ENCODE measurements at places on chromosomes 5 and 9. TPM values are rescaled to one million over a fixed set of nuclear protein-coding genes. Genes with fewer than 3 reads are reported as not detected.

- H3K27me3 ChIP-seq: no peaks in the 10 kb centered on the region
- H3K4me3 ChIP-seq: no peak overlapping the region
- H3K27ac ChIP-seq: no peak overlapping the region
- DNase-seq: no peak
- no peaks in the 10 kb centered on the region for H3K36me3 ChIP-seq
- no peaks in the 10 kb centered on the region for H3K4me1 ChIP-seq
Observed at GRCh38 chr5:77751328-77752023, 24.7 kb downstream of the TBCA start.

DNA sequence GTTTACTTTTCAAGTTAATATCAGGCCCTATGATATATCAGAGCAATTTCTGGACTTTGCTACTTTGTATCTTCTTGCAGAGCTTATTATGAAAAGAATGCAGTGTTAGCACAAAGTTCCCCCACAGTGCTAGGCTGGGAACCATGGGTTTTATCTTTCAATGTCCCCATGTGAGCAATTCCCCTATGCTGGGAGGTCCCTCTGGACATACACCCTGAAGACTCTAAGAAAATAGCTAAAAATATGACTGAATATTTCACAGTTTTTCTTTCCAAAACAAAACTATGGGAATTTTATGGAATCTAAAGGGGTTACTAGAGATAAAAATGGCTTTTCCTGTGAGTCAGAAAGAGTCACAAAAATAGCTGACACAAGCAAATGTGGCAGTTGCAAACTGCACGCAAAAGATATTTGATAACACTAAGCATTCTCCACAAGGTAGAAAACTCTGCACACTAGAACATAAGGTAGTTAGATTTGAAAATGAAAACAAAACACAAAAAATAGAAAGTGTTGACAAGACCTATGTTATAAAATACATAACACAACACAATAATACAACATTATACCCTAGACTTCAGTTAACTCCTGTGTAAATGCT is 487.5 kb upstream of the GRIN3A start:
- no peak overlapping the region for H3K27ac ChIP-seq
- no peak for DNase-seq
- H3K4me1 ChIP-seq: no peaks in the 10 kb centered on the region

GRCh38 chr9:35203528-35203927 is 41.7 kb downstream of the UNC13B start:
- no peak for DNase-seq
- H3K27ac ChIP-seq: no peak overlapping the region
- no peaks in the 10 kb centered on the region for H3K36me3 ChIP-seq
- H3K4me3 ChIP-seq: no peak overlapping the region
- H3K27me3 ChIP-seq: no peaks in the 10 kb centered on the region

DNA sequence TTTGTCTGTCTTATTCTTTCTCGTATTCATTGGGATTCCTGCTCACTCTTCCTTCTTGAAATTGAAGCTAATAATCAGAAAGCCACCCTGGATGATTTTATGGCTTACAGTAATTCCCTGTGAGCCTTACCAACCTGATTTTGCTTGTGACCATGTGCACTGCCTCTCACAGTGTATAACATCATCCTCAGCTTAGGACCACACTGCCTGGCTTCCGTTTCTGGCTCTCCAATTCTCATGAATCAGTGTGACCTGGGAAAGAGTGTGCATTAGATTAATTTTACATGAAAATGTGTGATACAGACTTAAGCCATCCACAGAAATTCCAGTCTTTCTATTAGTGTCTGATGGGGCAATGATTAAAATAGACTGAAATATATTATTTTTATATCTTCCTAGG is 126.8 kb upstream of the DMRT1 start:
- H3K4me1 ChIP-seq: peaks cover 91% of the 10 kb centered on the region
- H3K36me3 ChIP-seq: peaks cover 16% of the 10 kb centered on the region
- no peak overlapping the region for H3K4me3 ChIP-seq
- peak overlapping the region; percentile 75 for H3K27ac ChIP-seq
- H3K27me3 ChIP-seq: no peaks in the 10 kb centered on the region

GRCh38 chr9:69371001-69371400 is 46.0 kb downstream of the ENTREP1 start:
- H3K27me3 ChIP-seq: no peaks in the 10 kb centered on the region
- H3K4me3 ChIP-seq: no peak overlapping the region
- no peaks in the 10 kb centered on the region for H3K36me3 ChIP-seq
- H3K27ac ChIP-seq: peak overlapping the region; percentile 0
- no peak for DNase-seq
- H3K4me1 ChIP-seq: no peaks in the 10 kb centered on the region

DNA sequence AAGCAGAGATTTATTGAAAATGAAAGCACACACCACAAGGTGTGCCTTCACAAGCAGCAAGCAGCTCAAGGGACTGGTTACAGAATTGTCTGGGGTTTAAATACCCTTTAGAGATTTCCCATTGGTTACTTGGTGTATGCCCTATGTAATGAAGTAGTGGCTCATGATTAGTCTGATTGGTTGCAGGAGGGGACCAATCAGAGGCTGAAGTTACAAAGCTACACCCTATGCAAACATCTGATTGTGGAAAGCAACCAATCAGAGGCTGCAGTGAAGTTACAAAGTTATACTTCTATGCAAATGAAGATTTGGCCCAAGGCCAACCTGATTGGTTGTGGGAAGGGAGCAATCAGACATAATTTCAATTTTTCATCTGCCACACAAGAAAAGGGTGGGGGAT is 119.9 kb downstream of the C9orf152 start:
- H3K36me3 ChIP-seq: no peaks in the 10 kb centered on the region
- H3K27ac ChIP-seq: no peak overlapping the region
- DNase-seq: no peak

DNA sequence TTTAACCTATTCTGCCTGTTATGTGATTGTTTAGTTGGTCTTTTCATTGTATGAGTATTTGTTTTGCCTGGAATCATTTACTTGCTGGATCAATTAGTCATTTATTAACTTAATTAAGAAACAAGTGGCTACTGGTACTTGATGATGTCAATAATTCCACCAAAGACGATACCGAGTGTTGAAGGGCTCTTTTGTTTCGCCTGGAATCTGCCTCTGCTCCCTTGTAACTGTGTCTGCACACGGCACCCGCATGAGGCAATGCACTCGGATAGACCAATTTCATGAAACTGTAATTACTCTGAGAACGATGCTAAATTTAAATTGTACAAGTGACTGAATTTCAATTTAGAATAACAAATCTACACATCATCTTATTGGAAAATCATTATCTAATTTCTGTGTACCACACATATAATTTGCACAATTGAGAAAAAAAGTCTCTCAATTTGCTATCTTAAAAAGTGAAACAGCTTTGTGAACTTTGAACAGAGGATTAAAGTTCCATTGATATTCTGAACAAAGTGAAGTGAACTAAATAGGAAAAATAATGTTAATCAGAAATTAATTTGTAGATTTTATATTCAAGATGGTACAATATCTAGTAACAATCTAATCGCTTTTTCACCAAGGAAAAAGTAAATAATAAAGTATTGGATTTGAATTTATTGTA is 143.2 kb downstream of the CTNND2 start:
- no peak for DNase-seq
- H3K4me1 ChIP-seq: no peaks in the 10 kb centered on the region
- no peak overlapping the region for H3K27ac ChIP-seq
- no peaks in the 10 kb centered on the region for H3K27me3 ChIP-seq
- H3K36me3 ChIP-seq: no peaks in the 10 kb centered on the region
- no peak overlapping the region for H3K4me3 ChIP-seq

The DNM1 gene
- 16.4 TPM for total RNA-seq

DNA sequence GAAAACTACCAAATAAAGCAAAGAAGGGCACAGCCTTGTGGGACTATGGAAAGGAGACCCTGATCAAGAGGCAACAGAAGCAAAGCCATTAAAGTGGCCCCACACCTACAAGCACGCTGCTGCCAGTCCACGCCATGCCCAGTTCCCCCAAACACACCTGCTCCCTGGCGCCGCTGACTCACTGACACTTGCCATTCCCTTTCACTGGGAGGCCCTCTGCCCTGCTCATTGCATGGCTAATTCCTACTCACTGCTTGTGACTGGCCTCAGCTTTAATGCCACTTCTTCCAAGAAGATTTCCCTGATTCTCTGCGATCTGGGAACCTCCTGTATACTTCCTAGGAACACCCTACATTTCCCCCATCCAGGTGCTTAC is 71.2 kb upstream of the TAF1L start:
- H3K36me3 ChIP-seq: no peaks in the 10 kb centered on the region
- no peak for DNase-seq
- H3K4me1 ChIP-seq: no peaks in the 10 kb centered on the region
- no peak overlapping the region for H3K27ac ChIP-seq

The ADRA1B gene
- total RNA-seq: 0.66 TPM

The PCDHGA5 gene
- total RNA-seq: 8.3 TPM

The PROB1 gene
- 0.27 TPM for total RNA-seq

- H3K4me1 ChIP-seq: peaks cover 20% of the 10 kb centered on the region
- no peaks in the 10 kb centered on the region for H3K27me3 ChIP-seq
- no peak for DNase-seq
- no peaks in the 10 kb centered on the region for H3K36me3 ChIP-seq
Observed at GRCh38 chr9:87109231-87109631, 161.9 kb upstream of the GAS1 start.

The CBY3 gene
- not detected for total RNA-seq

DNA sequence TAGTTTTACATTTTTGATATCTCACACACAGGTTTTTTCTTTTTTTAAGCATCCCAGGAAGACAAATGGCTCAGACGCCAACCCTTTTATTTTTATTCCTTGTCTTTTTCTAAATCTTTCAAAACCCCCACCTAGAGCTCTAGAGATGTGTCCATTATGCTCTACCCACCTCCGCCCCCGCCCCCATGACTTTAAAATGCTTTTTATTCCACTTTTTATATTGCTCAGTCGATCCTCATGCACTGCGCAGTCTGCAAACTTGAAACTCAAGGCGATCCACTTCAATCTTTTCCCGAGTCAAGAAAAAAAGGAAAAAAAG is 411 bp upstream of the MAT2B start:
- H3K27me3 ChIP-seq: no peaks in the 10 kb centered on the region
- H3K36me3 ChIP-seq: no peaks in the 10 kb centered on the region
- no peak for DNase-seq
- H3K4me3 ChIP-seq: peak overlapping the region; percentile 63

The GAPVD1 gene
- total RNA-seq: 61.2 TPM

GRCh38 chr5:144203750-144204596 is 33.3 kb downstream of the KCTD16 start:
- H3K36me3 ChIP-seq: no peaks in the 10 kb centered on the region
- no peak overlapping the region for H3K27ac ChIP-seq
- no peak for DNase-seq
- H3K27me3 ChIP-seq: peaks cover 5% of the 10 kb centered on the region
- H3K4me1 ChIP-seq: peaks cover 15% of the 10 kb centered on the region

The TBCA gene
- total RNA-seq: 222 TPM

The OCLN gene
- total RNA-seq: 1.6 TPM

DNA sequence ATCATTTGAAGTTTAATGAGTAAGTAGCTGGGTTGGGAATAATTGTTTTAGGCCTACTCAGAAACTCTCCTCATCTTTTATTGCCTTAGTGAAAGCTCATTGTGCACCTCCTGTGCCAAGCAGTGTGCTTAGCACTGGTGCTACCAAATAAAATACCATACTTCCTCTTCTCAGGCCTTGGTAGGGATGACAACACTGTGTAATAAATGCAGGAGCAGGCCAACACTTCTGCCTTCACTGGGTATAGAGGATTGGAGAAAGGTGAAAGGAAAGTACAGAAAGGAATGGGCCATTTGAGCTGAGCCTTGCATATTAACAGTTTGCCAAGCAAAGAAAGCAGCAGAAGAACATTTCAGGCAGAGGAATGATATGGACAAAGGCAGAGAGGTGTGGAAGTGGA is 285.7 kb downstream of the NR3C1 start:
- H3K4me3 ChIP-seq: no peak overlapping the region
- no peaks in the 10 kb centered on the region for H3K36me3 ChIP-seq
- no peaks in the 10 kb centered on the region for H3K27me3 ChIP-seq
- no peak for DNase-seq
- H3K27ac ChIP-seq: no peak overlapping the region
- H3K4me1 ChIP-seq: no peaks in the 10 kb centered on the region

The ANKRD31 gene
- total RNA-seq: under 0.01 TPM

GRCh38 chr5:14167211-14167845 is 24.2 kb downstream of the TRIO start:
- no peaks in the 10 kb centered on the region for H3K36me3 ChIP-seq
- DNase-seq: no peak
- no peaks in the 10 kb centered on the region for H3K27me3 ChIP-seq
- H3K4me3 ChIP-seq: no peak overlapping the region

DNA sequence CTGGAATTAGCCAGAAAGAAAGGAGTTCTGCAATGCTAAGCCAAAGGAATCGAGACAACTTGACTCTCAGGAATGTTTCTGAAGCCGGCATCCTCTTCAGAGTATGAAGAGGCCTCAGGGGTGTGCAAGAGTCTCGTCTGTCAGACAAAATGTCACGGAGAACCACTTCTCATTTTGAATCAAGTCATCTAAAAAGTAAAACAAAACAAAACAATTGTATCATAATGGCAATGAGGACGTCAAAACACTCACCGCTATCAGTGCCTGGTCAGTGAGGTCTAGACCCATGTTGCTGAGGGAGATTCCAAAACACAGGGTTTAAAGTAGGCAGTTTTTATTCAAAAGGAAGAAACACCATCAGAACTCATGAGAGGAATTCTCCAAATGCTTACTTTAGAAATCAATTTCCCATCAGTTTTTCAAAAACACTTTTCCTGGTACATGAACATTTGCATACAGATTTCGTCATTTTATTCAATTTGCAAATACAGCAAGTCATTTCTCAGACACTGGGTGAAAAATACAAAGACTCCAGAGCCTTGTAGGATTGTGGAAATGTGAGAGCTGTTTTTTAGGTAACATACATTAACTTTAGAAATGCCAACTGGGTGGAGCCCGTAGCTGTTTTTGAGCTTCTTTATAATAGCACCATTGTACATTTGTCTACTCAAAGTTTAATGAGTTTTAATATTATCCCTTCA is 89.5 kb upstream of the MAP3K1 start:
- DNase-seq: no peak
- no peaks in the 10 kb centered on the region for H3K36me3 ChIP-seq
- H3K27ac ChIP-seq: no peak overlapping the region
- H3K4me1 ChIP-seq: no peaks in the 10 kb centered on the region
- no peak overlapping the region for H3K4me3 ChIP-seq
- H3K27me3 ChIP-seq: no peaks in the 10 kb centered on the region

GRCh38 chr5:30502277-30502676 is 691.2 kb upstream of the CDH6 start:
- H3K4me3 ChIP-seq: no peak overlapping the region
- H3K27me3 ChIP-seq: no peaks in the 10 kb centered on the region
- no peak for DNase-seq
- no peaks in the 10 kb centered on the region for H3K4me1 ChIP-seq

The RNF180 gene
- 19.1 TPM for total RNA-seq

DNA sequence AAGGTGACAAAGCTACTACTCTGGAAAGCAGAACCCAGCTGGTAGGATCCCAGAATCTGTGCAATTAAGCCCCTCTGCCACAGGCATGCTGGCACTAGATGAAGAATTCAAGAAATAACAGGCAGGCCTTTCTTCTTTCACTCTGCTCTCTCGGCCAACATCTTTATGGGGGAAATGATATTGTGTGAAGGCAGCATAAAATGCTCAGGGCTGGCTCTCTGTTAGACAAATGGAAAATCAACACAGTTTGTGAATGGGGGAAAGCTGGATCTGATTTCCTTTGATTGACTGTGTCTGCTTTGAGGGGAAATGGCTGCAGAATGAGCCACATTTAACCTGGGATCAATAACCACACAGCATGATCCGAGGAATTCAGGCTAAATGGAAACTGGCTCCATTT is 29.1 kb upstream of the AKNA start:
- no peak overlapping the region for H3K27ac ChIP-seq
- H3K27me3 ChIP-seq: no peaks in the 10 kb centered on the region
- DNase-seq: no peak

The ADAMTS13 gene
- total RNA-seq: 1.9 TPM

All from sigmoid colon (tissue), 7 donors.